Right forelimb (tissue), 1 donor: ENCODE measurements at places on chromosomes 13 and 19.

- no peak for DNase-seq
These were observed 368.0 kb upstream of the SGCG start for GRCh38 chr13:22812793-22813192.

- no peak for DNase-seq
These were observed 9.8 kb upstream of the ARRDC2 start for GRCh38 chr19:17997969-17998826.

GRCh38 chr19:47096721-47097120 is 16.9 kb downstream of the ZC3H4 start:
- DNase-seq: no peak

GRCh38 chr19:6752256-6753177 is 13.0 kb downstream of the TRIP10 start:
- DNase-seq: no peak

GRCh38 chr19:49368711-49369358 is 5.2 kb downstream of the DKKL1 start:
- DNase-seq: no peak

- no peak for DNase-seq
These were observed 1.8 kb downstream of the FGF14 start for GRCh38 chr13:102399791-102400674.

- peak; percentile 67 for DNase-seq
These were observed at the start of gene MAST3 for GRCh38 chr19:18097217-18097992. TSS of gene MAST3 (plus strand) at chr19:18097778. CDS start at chr19:18097793, 15 bp downstream.

- DNase-seq: no peak
These were observed 6.2 kb downstream of the MYO1F start for GRCh38 chr19:8571006-8571411.

GRCh38 chr13:41139296-41139966 is 6.8 kb upstream of the KBTBD6 start:
- DNase-seq: no peak

- DNase-seq: no peak
These were observed 633.5 kb upstream of the ATXN8OS start for GRCh38 chr13:69474011-69474685.

- DNase-seq: no peak
These were observed 227.4 kb downstream of the DLEU7 start for GRCh38 chr13:50616101-50616500.

GRCh38 chr13:113064534-113065405 is 40.8 kb upstream of the F7 start:
- no peak for DNase-seq

DNA sequence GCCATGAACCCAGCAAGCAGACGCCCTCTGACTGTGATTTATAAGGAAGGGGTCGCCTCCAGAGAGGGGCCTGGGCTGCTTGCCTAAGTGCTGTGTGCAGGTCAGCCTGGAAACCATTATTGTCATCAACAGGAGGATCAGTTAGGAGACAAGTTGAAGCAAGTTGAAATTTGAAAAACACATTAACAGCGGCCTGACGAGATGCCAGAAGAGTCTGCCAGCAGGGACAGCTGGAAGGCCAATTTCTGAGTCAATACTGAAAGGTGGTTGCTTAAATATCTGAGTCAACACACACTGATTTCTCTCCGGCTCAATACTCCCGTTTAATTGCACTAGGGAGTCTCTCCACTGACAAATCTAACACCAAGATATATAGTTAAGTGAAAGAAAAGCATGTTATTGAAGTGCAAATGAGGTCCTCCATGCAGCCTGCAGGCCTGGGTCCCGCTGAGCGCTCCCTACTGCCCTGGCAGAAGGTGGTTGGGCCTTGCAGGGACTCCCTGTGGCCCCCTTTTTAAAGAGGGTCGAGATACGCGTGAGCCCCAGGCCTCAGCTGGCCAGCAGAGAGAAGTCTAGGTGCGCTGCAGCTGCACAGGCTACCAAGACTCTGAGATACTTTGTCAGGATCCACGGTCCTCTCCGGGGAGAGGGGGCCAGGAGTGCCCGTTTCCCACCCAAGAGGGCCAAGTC is 91.1 kb downstream of the RNASEH2B start:
- peak; percentile 91 for DNase-seq

- DNase-seq: no peak
These were observed 585.7 kb upstream of the GPC6 start for GRCh38 chr13:92640936-92641335.

GRCh38 chr19:50537769-50538230 is 24.1 kb upstream of the ASPDH start:
- DNase-seq: peak; percentile 81

DNA sequence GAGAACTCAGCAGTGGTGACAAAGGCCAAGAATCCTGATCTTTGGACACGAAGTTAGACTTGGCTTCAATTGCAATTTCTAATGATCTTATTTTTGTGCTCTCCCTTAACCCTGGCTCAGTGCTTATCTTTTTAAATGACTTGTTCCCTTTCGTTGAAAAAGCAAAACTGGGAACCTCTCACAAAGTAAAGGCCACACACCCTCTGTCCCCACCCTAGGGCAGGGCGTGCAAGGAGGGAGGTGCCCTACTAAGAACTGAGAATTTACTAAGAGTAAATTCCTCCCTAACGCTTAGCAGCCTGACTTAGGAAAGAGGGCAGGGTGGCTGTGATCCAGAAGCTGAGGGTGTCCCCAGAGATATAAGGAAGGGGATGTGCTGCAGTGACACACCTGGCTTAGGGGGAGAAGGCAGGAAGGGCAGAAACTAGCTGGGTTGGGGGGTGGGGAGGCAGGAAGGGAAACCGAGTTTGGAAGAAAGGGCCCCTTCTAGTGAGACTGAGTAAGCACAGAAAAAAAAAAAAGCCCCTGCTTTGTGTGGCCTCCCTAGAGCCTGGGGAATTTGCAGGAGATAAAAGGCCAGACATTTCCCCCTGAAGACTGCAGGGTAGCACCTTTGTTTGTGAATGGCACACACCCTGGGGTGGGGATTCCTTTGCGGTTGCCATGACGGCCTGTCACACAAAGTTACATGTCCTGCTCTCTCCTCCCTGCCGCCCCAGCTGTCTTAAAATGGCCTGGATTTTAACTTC is 435.1 kb downstream of the EFNB2 start:
- DNase-seq: no peak

- DNase-seq: peak; percentile 97
These were observed at the start of gene UPF3A for GRCh38 chr13:114281351-114282040. TSS of gene UPF3A (plus strand) at chr13:114281601. CDS start at chr13:114281640, 39 bp downstream.

GRCh38 chr13:34419025-34419424 is 523.0 kb upstream of the NBEA start:
- DNase-seq: no peak

DNA sequence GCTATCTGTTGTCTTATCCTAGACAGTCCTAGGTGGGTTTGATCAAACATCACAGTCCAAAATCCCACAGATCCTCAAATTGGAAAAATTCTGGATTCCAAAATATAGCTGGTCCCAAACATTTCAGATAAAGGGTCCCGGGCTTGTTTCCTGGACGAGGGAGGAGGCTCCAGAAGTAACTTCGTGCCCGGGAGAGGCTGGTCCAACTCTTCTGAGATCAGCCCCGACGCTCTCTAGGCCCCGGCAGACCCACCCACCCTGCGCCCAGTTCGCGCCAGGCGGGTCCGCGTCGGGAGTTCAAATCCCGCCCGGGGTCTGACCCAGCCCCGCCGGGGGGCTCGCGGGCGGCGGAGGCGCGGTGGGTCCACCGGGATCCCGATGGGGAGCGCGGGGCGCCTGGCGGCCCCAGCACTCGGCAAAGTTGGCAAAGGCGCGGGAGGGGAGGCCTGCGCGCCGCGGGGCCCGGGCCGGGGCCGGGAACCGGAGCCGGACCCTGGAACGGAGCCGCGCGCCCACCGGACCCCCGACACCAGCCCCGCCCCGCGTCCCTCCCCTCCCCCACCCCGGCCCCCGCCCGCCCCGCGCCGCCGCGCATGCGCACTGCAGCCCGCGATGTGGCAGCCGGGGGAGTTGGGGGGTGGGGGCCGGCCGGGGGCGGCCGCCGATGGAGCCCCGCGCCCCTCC is 513 bp downstream of the MIER2 start:
- DNase-seq: peak; percentile 62

DNA sequence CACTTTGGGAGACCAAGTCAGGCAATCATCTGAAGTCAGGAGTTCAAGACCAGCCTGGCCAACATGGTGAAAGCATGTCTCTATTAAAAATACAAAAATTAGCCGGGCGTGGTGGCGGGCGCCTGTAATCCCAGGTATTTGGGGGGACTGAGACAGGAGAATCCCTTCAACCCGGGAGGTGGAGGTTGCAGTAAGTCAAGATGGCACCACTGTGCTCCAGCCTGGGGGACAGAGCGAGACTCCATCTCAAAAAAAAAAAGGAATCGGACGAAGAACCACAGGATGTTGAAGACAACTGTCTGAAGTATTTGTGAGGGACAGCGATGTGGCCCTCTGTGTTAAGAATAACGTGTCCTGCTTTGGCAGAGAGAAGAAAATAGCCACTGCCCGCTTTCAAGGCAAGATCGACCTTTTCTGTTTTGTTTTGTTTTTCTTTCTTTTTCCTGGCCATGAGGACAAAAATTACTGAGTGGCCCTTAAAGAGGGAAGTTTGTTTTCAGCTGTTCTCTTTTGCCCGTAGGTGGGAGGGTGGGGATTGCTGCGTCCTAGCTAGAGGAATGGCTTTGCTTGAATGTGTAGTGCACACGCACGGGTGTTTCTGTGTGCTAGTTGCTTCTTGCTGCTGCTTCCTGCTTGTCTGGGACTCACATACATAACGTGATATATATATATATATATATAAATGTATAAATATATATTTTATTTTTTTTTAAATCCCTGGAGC is 6.2 kb upstream of the PRKCG start:
- DNase-seq: no peak

GRCh38 chr19:46886546-46887239 is 25.9 kb downstream of the ARHGAP35 start:
- no peak for DNase-seq

GRCh38 chr13:98295371-98295770 is 118.3 kb upstream of the RNF113B start:
- DNase-seq: no peak

GRCh38 chr13:51595416-51595815 is 11.2 kb downstream of the WDFY2 start:
- DNase-seq: no peak

DNA sequence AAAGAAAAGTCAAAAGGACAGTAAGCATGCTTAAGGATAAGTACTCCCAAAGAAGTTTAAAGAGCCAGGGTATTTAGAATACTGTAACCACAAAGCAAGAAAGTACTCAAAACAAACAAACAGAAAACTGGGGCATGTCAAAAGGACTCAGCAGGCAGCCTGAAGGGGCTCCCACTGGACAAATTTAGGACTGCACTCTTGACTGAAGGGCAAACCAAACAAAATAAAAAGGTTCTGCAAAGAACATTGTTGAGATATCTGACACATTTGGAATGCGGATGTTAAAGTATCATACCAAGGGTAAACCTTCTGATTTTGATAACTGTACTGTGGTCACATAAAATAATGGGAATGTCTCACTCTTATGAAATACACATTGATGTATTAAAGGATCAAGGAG is 157.4 kb downstream of the TNFSF13B start:
- no peak for DNase-seq

- DNase-seq: no peak
These were observed 103.3 kb downstream of the EDNRB start for GRCh38 chr13:77815330-77815729.

- DNase-seq: no peak
These were observed 156.2 kb downstream of the STK24 start for GRCh38 chr13:98420554-98421175.

- DNase-seq: no peak
These were observed 244.2 kb downstream of the NHLRC3 start for GRCh38 chr13:39282400-39282972.

GRCh38 chr13:40243982-40244381 is 422.5 kb downstream of the FOXO1 start:
- DNase-seq: no peak

DNA sequence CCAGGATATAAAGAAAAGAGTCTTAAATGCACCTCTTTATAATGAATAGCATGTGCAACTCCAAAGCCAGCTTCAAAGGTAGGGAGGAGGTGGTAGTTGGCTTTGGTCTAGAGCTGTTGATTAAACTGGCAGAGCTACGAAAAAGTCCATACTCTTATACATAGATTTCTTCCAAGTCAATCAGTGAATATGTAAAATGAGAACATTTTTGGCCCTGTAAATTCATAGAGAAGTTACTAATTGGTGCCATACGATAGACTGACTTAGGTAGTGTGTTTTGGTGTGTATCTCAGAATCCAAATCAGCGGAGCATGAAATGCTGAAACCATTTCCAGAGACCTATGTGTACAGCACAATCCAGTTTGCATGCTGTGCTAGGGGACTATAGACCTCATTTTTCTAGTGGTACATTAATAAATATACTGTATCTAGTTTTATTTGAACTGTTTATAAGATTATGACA is 17.1 kb upstream of the DPY19L3 start:
- no peak for DNase-seq

- no peak for DNase-seq
These were observed 151.0 kb upstream of the TMTC4 start for GRCh38 chr13:100825557-100825956.

- no peak for DNase-seq
These were observed 154.9 kb downstream of the UGGT2 start for GRCh38 chr13:95898256-95898655.

- DNase-seq: no peak
These were observed 31.2 kb upstream of the CACNA1A start for GRCh38 chr19:13537454-13537853.

DNA sequence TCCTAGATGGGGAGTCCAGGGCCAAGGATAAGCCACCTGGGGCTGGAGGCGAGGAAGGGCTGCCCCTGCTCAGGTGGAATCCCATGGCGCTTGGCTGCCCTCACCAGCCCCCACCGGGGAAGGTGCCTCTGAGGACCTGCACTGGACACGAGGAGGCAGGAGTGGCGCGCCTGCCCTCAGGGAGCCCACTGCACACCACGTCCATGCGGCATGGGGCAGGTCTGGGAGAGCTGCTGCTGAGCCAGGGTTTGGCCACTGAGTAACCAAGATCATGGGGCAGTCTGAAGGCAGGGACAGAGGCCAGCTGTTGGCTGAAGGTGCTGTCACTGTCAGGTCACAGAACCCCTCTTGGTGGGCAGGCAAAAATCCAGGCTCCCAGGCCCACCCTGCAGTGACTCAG is 25.9 kb downstream of the ELAVL1 start:
- no peak for DNase-seq

DNA sequence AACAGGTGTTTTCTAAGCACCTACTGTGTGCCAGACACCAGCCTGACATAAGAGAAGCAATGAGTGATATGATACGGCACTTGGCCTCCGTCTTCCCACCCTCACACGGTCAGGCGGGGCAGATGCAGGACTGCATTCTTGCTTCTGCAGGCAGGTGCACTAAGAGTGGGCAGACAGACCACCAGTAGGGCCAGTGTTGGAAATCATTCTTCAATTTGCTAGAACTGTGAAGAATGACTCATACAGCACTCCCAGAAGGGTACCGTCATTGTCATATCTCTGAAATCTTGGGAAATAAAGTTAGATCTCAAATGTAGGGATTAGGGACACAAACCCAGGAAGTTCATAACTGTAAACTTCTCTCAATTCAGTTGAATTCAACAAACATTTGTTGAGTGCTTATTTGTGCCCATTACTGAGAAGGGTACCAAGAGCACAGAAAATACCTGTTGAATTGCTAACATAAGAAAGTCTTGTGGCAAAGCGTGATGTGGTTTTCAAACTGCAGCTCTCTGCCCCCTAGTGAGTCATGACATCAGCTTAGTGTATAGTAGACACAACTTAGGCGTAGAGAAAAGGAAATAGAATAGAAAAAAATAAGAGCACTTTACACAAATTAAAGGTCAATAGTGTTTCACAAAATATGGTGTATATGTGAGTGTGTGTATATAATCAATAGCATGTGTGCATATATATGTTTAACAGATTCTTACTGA is 76.1 kb downstream of the TEX26 start:
- DNase-seq: no peak

GRCh38 chr13:67791047-67791446 is 560.9 kb upstream of the PCDH9 start:
- no peak for DNase-seq
